CD4-positive, alpha-beta T cell treated with Interferon alpha-2 for 1 hour (primary cell): ENCODE measurements at places on chromosomes 5 and 9.

DNA sequence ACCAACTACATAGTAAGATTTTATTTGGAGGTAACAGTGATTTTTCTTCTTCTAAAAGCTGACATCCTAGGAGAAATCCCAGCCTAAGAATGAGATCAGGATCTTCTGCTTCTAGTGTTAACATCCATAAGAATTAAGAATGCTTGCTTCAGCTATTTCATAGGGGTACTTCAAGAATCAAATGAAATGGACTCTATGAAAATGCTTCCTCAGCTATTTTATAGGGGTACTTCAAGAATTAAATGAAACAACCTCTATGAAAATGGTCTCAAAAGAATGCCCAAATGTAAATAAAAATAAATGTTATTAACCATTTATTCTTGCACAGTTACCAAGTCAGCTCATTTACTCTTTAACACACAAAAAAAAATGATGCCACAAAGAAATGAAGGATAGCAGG lies 31.5 kb downstream of the ZNF608 start:
- no peak for DNase-seq

DNA sequence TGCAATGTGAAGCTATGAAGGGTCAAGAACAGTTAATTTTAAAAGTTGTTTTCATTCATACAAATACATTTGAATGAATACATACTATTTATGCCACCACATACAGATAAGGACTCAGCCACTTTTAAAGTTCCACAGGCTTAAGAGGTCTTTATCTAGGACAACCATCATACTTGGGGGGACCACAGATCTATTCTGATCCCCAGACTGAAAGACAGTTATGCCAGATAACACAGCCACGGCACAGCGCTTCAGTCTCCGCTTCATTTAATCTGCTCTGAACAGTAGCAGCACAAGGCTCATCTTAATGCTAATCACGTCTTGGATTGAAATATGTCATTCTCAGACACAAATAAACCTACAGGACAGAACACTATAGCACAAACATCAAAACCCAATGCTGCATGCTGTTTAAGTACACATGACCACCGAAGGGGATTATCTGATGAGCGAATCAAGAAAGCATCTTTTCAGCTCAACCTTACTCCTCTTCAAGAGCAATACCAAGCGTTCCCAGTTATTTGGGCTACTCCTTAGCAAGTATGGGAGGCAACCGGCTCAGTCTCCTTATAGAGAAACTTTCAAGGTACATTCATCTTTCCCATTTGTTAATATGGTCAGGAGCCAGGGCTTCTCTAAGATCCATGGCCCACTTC lies 33.3 kb downstream of the PUM3 start:
- DNase-seq = no peak

GRCh38 chr5:83711982-83712601 lies 8.6 kb downstream of the HAPLN1 start:
- no peak for DNase-seq

DNA sequence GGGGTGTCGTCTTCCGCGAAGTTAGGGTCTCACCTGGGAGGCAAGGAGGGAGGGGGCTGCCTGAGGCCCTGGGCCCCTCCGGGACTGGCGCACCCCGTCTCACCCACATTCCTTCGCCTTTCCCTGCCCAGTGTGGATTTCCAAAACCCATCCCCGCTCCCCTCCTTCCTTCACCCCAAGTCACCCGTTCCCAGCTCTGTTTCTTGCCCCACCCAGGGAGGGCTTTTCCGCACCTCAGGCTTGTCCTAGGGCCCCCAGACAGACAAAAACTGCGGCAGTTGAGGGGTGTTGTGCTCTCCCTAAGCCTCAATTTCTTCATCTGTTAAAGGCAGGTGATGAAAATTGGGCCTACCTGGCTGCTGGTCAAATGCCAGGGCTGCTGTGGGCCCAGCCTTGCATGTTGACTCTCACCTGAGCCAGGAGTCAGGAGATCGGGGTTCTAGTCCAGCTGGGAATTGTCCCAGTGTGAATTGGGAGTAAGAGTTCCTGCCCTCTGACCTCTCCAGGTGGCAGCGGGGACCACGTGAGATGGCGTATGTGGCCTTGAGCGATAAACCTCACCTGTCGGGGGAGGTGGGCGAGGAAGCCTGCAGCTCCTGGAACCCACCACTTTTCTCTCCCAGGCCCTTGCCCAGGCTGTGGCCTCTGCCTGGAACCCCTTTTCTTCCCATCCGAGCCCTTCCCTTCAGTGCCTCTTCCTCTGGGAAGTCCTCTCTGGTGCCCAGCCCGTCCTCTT lies 143.4 kb upstream of the IER5L start:
- DNase-seq = no peak

GRCh38 chr9:86286278-86286677 lies 3.9 kb upstream of the ISCA1 start:
- no peak for DNase-seq

DNA sequence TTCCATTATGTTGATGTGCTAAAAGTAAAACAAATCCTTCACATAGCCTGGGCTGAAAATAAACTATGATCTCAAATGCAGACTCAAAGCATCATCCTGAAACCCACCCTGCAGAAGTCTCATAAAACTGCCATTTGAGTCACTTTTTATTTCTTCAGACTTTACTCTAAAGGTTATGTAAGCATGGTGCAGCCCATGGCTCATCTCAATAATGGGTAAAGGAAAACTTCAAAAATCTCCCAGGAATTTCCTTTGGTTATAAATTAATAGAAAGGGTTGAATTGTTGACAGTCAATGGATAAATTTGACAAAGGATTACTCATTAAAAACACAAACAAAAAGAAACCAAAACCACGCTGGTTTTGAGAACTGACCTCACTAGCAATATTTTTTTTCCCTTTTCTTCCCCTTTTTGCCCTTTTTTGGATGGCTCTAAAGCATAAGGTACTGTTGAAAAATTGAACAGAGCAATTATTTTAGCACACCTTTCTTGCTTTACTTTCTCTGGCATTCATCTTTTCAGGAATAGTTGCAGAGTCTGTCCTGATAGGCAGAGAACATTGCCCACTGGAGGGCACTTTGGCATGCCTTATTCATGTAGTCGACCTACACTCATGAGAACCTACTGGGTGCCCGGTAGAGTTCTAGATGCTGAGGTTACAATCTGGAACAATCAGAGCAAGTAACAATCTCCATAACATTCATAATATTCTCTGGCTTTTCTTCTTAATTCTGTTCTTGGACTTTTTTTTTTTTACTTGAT lies 191.4 kb downstream of the TMEM167A start:
- no peak for DNase-seq

- DNase-seq = no peak
Measured at GRCh38 chr9:437066-437465, 222.4 kb downstream of the DOCK8 start.

GRCh38 chr5:51843893-51844292 lies 460.6 kb downstream of the ISL1 start:
- DNase-seq = no peak

GRCh38 chr9:120692901-120693699 lies 21.2 kb downstream of the MEGF9 start:
- DNase-seq = peak; percentile 17

DNA sequence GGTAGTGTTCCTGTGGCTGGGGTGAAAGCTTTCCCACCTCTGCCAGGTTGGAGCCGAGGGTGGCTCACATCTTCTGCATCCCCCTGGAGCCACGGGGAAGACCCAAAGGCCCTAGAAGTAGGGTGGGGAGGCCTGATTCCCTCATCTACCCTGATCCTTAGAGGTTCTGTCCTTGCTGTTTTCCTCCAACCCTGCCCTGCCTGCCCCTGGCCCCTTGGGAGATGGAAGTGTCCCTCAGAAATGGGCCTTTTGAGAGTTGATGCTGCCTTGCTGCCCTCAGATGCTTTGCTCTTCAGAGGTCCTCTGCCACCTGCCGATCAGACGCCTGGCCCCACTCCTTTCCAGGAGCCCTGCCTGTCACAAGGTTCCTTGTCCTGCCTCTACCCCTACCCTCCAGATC lies 6.3 kb downstream of the CCL19 start:
- DNase-seq = no peak

- DNase-seq = no peak
Measured at GRCh38 chr5:150148117-150148927, 7.3 kb downstream of the PDGFRB start.

- peak; percentile 30 for DNase-seq
Measured at GRCh38 chr9:88007291-88007650, 32.9 kb upstream of the CDK20 start.

GRCh38 chr5:176902911-176903664 lies 3.9 kb upstream of the HK3 start:
- DNase-seq = no peak
